ENCODE measurements at places on chromosomes 7 and 10. TPM values are rescaled to one million over a fixed set of nuclear protein-coding genes. Genes with fewer than 3 reads are reported as not detected.

- no peak for DNase-seq
These were observed 1.2 kb upstream of the TFR2 start for GRCh38 chr7:100642534-100642907.

DNA sequence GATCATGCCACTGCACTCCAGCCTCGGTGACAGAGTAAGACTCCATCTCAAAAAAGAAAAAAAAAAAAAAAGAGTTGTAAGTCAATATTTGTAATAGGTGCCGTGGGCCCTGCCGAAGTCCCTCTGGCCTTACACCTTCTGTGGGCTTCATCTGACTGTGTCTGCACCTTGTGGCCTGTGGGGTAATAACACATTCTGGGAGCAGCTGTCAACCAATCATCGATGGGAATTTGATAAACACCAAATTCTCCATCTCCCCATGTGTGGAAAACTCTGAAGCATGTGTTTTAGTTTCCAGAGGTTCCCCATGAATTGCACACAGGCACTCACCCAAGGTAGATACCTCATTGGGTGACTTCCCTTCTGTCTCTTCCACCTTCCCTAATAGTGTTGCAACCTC, 10.8 kb downstream of the ZNF394 start:
- DNase-seq = no peak

The CABCOCO1 gene
- 0.75 TPM for total RNA-seq

The EPHB4 gene
- total RNA-seq = 165 TPM

The OPALIN gene
- not detected for total RNA-seq

DNA sequence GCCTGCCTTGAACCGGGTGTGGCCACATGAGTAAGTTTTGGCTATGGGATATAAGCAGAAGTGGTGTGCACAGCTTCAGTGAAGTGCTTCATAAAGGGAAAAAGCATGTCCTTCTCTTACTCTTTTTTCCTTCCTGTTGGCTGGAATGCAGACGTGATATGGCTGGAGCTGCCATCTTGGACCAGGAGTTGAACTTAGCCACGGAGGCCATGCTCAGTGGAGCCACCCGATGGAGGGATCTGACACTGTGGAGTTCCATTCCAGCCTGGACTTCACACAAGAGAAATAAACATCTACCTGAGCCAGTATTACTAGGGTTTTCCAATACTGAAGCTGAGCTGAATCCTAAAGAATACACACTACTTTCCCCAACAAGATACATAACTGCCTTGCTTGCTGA, 52.3 kb downstream of the CCDC3 start:
- DNase-seq = no peak

GRCh38 chr10:24209946-24210491, 1.1 kb downstream of the KIAA1217 start:
- no peak for DNase-seq

The DPYSL4 gene
- total RNA-seq = 0.81 TPM

The SEMA3C gene
- total RNA-seq = 44.1 TPM

The APBB1IP gene
- 40.1 TPM for total RNA-seq

The ATRNL1 gene
- total RNA-seq = 2.7 TPM

DNA sequence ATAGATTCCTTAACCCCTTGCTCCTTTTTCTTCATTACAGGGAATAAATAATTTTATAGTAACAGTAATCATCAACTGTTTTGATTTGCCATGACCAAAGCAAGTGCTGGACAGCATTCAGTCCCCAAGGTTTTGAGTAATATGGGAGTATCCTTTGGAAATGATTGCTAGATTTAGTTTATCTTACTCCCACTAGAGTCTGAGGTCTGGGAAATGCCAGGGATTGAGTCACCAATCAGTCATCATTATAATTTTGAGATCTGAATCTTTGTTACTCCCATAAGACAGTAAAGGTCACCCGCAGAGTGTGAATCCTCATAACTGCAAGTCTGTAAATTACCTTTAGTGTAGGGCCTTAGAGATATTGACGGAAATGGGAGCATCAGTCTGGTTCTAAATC, 133.7 kb upstream of the SEMA3E start:
- DNase-seq = no peak

- DNase-seq = no peak
These were observed 17.4 kb downstream of the POLL start for GRCh38 chr10:101570428-101571270.

DNA sequence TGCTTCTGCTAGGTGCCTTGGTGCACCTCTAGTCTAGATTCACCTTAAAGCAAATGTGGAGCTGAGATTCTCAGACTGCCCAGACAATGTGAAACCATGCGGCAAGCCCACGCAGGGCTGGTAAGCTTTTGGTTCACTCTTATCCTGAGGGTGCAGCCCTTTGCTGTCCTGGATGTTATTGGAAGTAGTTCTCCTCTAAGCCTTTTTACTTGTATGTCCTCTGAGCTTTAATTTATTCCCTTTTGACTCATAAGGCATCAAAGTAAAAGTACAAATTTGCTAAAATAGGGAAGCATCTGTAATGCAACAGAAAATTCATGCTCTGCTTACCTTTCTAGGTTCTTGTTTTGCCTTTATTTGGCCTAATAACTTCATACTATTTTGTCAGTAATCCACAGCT, 186.8 kb downstream of the MACC1 start:
- no peak for DNase-seq

- DNase-seq = no peak
These were observed 114.9 kb downstream of the STRA8 start for GRCh38 chr7:135348493-135348892.

DNA sequence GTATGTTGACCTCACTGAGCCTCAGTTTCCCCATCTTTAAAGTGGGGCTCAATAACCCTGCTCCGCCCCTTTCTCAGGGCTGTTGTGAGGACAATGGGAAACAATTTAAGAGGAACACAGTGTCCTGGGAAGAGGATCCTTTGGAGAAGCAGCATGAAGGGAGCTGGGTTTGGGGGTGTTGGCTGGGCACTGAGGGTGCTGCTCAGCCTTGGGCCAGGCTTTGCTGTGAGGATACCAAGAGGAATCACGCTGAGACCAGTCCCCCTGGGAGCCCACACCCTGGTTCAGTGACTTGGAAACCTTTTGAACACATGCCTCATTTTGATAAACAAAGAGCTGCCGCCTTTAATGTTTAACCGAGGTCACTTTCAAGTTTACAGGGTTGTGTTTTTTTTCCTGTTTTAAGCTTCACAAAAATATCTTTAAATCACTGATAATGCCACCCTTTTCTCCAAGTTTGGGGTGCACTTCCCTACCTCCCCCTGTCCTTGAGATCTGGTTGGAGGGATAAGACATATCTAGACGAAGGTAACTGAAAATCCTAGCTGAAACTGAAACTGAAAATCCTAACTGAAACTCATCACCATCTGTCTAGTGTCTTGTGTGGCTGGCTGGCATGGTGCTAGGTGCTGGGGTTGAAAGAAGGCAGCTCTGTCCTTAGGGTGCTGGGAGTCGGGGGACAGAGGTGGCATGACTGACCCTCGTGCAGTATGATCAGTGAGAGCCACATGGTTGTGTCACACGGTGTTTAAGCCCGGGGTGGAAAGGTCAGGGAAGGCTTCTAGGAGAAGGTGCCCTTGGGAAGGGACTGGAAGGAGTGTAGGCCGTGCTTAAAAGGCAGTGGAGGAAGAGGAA, 27.7 kb downstream of the ZNF775 start:
- peak; percentile 46 for DNase-seq

- no peak for DNase-seq
These were observed 38.1 kb downstream of the TMEM130 start for GRCh38 chr7:98831641-98832221.
